ENCODE measurements at places on chromosomes 7 and 10. TPM values are rescaled to one million over a fixed set of nuclear protein-coding genes. Genes with fewer than 3 reads are reported as not detected.

GRCh38 chr7:102875700-102876295 is 37.0 kb upstream of the LRRC17 start:
- peak; percentile 81 for DNase-seq

DNA sequence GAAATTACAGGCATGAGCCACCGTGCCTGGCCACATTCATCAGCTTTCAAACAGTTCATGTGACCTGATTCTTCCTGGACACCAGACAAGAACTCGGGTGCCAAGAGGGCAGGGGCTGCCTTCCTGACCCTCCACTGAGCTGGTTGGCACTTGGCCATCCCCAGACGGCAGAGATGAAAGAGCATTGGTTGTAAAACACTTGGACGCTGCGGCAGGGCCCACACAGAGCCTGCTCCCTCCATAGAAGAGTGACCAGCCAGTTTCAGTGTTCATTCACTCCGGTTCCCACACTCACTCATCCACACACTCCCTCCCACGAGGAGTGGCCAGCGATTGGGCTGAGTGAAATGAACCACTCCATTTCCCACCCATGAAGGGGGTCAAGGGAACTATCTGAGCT is 112.3 kb downstream of the ITGB8 start:
- DNase-seq, result no peak

GRCh38 chr7:31890198-31890597 is 180.0 kb downstream of the PDE1C start:
- DNase-seq, result no peak

GRCh38 chr7:90595342-90595800 is 750 bp upstream of the CDK14 start:
- DNase-seq, result no peak

The TMEM213 gene
- 0.03 TPM for total RNA-seq

The SCART1 gene
- total RNA-seq, result 1.00 TPM

The ZNRF2 gene
- 17.7 TPM for total RNA-seq

The KEL gene
- 22.4 TPM for total RNA-seq

DNA sequence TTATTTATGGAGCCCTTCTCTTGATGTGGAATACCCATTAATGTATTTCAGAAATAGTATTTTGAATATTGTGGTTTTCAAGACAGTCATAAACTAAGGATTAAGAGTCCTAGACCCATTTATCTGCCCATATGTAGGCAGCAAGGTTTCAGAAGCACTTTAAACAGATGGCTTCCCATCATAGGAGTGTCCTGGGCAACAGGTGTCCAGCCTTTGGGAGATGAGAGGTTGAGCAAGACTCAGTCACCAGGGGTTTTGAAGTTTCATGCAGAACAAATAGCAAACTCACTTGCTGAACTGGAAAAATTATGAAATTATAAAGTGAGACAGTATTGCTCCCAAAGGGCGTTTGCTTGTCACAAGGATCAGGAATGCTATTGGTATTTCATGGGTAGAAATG is 192.9 kb upstream of the CSTF2T start:
- DNase-seq, result no peak

The CRPPA gene
- total RNA-seq, result 3.4 TPM

DNA sequence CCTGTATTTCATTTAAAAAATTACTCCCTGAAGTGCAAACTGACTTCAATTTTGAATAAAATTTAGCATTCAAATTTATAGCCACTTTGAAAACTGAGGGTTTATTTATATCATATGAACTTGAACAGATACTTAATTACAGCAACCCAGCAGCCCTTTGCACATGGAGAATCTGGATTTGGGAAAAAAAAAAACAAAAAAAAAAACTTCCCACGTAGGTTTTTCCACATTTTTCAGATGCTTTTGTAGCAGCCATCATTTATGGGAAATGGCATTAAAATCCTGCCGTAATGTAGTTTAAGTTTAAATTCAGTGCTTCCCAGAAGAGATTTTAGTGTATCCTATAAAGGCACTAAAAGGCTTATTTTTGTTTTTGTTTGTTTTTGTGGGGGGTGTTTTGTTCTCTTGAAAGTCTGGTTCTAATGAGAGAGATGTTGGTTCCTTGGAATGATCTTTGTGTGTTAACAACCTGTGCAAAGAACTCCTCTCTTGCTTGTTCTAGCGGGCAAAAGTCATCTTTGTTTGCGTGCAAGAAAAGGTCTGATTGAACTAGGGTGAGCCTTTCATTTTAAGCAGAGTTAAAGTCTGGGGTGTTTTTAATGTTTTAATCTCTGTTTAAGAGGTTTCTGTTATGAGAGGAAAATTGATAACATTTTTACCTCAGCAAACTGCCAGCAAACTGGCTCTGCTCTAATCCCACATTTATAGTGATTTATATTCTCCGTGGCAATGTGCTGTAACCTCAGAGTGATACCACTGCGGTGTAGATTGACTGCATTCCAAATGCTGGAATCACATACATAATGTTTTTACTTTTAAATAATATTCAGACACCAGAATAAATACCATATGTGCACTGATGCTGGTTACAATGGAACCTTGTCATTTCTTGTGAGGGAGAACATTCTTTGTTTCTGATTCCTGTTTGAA is 105.5 kb downstream of the WNT2 start:
- no peak for DNase-seq

The CYP2E1 gene
- 0.43 TPM for total RNA-seq

GRCh38 chr7:132410385-132410784 is 165.9 kb downstream of the PLXNA4 start:
- DNase-seq, result peak; percentile 22

The PRSS1 gene
- total RNA-seq, result 71.2 TPM

- peak; percentile 63 for DNase-seq
Observed at GRCh38 chr10:132096223-132096622, 30.5 kb downstream of the JAKMIP3 start.

DNA sequence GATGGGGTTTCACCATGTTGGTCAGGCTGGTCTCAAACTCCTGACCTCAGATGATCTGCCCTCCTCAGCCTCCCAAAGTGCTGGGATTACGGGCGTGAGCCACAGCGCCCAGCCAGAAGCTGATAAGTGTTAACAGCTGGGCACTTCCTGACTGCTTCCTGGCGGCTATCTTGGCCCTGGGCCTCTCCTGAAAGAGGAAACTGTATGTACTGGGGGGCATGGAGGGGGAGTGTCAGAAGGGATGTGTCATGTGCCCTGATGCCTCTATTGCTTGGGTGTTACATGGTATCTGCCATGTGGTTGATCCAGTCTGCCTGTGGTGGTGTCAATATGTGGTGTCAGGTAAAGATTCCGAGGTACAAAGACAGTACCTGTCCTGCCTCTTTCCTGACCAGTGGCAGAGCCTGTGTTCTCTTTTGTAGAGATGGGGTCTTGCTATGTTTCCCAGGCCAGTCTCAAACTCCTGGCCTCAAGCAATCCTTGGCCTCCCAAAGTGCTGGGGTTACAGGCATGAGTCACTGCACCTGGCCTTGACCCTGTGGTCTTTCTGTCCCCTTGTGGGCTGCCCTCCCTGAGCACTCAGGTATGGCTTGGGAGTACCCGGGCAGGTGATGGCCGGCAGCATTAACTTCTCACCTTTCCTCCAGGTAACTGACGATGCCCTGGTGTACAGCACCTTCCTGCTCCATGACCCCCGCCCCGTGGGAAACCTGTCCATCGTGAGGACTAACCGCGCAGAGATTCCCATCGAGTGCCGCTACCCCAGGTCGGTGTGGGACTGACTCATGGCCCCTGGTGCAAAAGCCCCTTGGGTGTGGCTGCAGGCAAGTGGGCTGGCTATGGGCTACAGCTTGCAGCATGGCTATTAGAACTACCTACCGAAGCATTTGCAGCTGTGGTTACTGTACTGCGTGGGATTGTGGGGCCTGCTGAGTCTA is 4.4 kb downstream of the ZP3 start:
- no peak for DNase-seq

The ZNF804B gene
- not detected for total RNA-seq

The FAM25C gene
- not detected for total RNA-seq

- DNase-seq, result no peak
Observed at GRCh38 chr7:149454006-149454405, 6.9 kb downstream of the ZNF777 start.

The CCL26 gene
- 7.5 TPM for total RNA-seq

DNA sequence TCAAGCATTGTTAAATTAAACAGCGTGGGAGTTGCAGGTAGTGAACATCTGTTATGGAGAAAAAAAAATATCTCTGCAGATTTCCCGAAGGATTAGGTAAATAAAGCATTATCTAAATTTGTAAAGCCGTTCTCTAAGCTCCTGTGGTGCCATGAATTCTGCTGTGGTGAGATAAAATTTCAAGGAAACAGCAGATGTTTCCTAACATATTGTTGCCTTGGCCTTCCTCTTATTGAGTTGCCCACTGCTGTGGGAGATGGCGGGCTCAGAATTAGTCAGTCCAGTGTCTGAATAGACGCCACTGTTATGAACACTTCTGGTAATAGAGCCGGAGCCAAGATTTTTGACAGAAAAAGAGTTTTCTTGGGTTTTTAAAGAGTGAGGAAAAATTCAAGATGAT is 82.6 kb upstream of the ELMO1 start:
- DNase-seq, result no peak

DNA sequence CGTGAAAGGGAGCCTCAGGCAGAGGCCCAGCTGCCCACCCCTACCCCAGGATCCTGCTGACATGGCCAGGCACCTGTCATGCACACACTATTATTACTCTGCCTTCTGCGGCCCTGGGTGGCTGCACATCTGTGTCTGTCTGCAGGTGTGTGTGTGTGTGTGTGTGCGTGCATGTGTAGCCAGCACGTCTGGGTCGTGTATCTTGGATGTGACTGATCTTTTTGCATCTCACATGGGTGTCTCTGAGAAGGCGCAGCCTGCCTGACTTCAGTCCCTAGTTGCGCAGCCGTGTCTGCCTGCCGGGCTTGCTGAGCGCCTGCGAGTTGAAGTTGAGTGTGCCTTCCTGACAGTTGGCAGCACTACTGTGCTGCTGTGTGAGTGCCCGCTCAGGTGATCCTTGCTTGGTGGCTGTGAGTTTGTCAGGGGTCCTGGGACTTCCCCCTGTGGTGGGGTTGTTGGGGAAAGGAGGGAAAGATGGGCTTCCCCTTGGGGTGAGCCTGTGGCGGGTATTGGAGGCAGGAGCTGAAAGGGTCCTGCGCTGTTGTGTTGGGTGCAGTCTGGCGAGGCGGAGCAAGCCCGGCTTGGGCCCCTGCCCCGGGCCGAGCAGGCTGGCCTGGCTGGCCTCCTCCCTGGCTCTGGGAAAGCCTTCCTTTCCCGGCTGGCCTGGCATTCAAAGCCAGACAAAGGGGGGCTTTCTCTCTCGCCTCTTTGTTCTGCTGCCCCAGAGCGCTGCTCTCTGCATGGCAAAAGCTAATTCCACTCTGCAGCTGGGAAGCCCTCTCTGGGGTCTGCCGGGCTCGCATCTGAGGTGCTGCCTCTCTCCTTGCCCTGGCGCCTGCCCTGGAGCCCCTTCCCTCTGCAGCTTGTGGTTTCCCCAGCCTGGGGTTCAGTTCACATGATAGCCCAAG is 4.9 kb downstream of the TRIM8 start:
- DNase-seq, result no peak

- peak; percentile 7 for DNase-seq
Observed at GRCh38 chr7:46363688-46364087, 442.6 kb upstream of the IGFBP3 start.

The NCAPG2 gene
- total RNA-seq, result 9.5 TPM

- no peak for DNase-seq
Observed at GRCh38 chr7:93828260-93828659, 62.3 kb downstream of the TFPI2 start.

DNA sequence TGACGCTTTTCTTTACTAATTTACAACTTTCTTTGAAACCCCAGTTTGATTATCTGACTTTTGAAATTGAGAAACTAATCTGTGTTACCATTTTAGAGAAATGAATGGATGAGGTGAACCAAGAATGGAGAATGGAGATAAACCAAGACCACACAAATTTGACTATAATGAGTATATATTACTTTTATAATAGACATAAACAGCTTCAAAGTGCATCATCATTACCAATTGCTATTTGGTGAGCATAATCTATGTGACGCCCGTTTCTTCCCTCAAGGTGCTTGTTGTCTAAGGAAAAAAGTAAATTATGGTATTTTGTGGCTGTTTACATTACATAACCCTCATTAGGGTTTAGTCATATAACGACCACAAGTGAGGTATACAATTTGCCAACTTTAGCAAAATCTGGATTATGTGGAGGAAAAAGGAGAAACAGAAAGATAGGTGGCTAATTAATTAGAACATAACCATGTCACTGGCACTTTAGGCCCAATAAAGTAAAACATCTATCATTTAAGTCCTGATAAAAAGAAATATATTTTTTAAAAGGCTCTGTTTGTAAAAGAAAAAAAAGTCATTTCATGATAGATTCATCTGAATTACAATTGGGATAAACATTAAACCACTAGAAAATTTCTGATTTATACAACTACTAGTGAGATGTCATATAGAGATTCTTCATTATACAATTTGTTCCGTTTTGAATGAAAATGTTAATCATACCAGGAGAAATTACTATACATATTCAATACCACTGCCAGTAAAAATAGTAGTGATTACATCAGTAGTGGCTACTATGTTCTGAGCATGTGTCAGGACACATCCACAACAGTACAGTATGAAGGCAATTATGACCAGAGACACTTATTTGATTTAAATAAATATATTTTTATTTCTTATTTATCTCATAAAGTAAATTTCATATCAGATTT is 118.2 kb upstream of the FAM133B start:
- no peak for DNase-seq

GRCh38 chr7:683526-684205 is 42.8 kb upstream of the DNAAF5 start:
- DNase-seq, result peak; percentile 1

- DNase-seq, result no peak
Observed at GRCh38 chr7:16606704-16607103, 38.9 kb downstream of the ANKMY2 start.

GRCh38 chr7:121156825-121157224 is 168.3 kb downstream of the CPED1 start:
- DNase-seq, result no peak

GRCh38 chr10:114042895-114043531 is 653 bp upstream of the ADRB1 start:
- DNase-seq, result peak; percentile 39

DNA sequence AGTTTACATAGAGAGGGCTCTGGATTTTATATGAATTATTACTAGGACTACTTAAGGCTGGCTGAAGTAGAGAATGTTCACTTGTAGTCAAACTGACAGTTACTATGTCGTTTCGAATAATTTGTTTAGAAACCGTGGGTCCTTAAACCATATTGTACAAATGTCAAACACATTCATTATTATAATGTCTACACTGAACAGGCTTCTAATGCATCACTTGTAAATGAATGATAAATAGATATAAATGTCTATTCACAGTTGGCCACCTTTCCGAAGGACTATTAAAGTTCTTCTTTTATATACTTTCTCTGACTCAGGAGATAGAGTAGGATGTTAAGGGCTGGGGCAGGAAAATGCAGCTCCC is 95.3 kb downstream of the SEMA3D start:
- DNase-seq, result no peak

DNA sequence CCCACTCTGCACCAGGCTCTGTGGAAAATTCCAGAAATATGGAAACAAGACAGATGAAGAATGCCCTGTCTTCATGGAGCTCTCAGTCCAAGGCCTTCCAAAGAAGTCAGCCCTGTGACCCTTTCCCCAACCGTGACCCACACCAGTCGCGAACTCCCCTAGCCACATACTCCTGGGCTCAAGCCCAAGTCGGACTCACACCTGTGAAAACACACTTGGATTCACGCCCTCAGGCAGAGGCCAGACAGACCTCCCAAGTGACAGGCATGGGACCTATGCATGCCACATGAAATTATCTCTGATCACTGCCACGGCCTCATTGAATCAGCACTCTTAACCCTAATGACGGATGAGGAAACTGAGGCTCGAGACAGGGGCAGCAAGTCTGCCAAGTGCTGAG is 42.5 kb downstream of the ZCCHC24 start:
- DNase-seq, result no peak
